ENCODE measurements at places on chromosomes 6 and 20.

GRCh38 chr6:76770281-76770680, 693.0 kb downstream of the HTR1B start:
- no peak for ATAC-seq

GRCh38 chr20:49234831-49235230, 15.6 kb downstream of the DDX27 start:
- no peak for ATAC-seq

GRCh38 chr6:106048336-106048735, 37.8 kb upstream of the PRDM1 start:
- no peak for ATAC-seq

DNA sequence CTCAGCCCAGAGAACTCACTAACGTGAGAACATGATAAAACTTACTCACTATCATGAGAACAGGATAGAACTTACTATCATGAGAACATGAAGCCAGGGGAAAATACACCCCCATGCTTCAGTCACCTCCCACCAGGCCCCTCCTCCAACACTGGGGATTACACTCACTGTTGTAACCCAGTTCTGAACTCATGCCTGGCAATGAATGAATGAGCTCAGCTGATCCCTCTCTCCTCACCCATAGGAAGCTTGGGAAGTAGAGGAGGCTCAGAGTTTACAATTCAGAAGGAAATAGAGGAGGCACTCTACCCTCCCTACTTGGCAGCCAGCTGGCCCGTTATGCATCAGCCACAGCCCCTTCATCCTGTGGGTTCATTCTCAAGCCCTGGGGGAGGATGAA, 102.5 kb downstream of the EYA2 start:
- no peak for ATAC-seq

- no peak for ATAC-seq
These were observed 100.8 kb upstream of the PREP start for GRCh38 chr6:105503641-105504040.

GRCh38 chr6:40900791-40901190, 138.2 kb downstream of the UNC5CL start:
- ATAC-seq: no peak

DNA sequence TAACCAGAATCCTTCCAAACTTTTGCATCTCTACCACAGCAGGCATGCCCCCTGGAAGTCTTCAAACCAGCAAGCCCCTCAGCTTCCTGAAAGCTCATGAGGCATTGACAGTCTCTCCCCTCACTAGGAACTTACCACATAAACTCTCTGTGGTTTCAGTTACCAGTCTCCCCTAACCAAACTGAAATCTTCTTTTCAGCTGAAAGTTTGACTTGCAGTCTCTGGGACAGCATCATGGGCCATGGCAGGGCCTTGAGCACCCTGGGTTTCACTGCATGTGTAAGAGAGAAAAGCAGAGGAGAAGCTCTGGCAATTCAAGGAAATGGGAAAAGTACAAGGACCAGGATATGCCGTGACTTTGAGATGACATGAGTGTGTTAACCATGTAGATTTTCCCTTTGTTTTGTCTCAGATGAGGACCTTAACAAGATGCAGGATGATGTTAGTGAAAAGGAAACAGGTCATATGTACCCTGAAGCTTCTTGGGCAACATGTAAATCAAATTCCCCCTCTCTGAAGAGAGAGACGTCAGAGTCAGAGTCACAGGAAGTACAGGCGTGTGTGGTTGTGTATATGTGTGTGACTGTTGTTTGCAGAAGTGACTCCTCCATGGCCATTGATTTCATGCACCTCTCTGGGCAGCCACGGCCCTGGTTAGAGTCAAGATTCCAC, 106.3 kb downstream of the TNFRSF21 start:
- ATAC-seq: no peak

DNA sequence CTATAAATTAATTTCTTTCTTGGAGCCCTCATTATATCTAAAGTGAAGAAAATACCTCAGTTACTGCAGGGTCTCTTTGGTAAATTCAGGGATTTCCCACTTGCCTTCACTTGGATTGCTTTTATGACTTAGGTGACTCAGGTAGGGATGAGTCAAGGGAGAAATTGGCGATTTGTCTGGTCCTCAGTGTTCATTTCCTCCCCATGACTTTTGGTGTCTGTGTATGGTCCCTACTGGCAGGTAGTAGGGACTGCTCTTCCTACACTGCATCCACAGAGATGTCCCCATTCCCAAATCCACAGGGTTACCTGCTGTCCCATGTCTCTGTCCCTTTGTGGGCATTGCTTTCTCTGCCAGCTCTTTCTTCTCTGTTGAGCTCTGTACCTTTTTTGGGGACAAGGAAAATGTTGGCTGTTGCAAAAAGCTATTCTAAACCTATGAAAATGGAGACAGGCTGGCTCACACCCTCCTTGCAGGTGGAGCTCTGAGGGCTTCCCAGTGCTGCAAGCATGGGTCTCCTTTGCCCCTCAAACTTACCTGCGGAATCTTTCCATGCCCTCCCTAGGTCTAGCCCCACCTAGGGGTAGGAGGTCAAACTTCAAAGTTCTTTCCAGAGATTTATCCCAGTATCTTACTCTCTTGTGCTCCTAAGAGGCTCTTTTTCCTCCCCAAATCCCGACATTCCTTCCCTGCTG, 211.9 kb downstream of the ZNF217 start:
- ATAC-seq: no peak

All from SK-N-SH treated with all-trans-retinoic acid at 6 μM for 48 hours (cell line).